ENCODE measurements at places on chromosomes 5 and 9.

DNA sequence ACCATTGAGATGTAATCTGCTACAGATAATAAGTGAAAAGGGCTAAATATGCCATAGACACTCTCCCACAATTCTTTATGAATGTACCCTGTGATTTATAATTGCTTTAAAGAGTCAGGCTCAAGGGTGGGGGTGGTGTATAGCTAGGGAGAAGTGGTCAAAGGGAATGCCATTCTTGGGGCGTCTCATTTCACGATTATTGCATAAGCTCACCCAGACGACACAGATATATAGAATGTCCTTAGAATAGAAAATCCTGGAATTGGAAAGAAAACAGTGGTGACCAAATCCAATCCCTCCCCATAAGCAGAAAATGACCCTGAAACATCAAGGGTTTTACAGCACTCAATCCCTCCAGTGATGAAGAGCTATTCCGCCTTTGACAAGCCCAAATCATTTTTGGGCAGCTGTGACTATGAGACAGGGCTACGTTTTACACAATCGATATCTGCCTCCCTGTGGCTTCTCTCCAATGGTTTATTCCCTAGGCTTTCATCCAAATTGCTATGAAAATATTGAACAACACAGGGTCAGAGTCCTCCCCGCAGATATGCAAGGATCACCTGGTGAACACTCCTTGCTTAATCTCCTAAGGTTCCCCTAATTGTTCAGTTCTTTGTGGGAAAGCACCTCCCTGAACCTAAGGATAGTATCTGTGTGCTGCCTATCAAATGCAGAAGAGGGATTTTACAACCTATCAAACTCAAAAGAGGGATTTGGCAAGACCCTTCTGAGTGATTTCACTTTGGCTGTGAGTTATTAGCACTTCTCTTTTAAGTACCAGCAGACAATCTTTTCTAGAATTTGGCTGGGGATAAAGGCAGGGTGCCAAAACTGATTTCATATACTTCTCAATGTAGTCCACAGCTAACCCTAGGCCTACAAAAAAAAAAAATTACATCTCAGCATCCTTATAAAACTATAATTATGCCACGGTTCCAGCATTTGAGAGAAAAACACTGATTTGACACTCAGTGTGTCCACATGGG, 144.9 kb upstream of the CDH6 start:
- no peak for DNase-seq

DNA sequence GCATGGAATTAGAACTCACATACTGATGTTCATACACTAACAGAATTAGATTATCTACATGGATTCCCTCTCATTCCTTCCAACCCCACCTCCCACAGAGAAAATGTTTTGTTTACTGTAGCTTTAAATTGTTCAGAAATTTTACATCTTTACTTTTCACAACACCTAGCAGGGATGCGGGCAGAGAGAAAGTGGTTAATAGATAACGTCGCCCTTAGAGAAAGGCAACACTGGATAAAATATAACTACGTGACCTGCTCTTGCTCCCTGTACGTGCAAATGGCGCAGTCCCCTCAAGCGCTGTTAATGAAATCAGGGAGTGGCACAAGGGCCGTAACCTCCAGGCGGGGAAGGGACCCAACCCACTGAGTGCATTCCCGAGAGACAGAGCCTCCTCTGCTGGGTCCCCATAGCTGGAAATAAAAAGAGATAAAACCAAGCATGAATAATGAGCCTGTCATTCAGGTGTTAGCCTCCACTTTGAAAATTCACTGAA, 125.3 kb upstream of the DAPK1 start:
- no peak for DNase-seq

DNA sequence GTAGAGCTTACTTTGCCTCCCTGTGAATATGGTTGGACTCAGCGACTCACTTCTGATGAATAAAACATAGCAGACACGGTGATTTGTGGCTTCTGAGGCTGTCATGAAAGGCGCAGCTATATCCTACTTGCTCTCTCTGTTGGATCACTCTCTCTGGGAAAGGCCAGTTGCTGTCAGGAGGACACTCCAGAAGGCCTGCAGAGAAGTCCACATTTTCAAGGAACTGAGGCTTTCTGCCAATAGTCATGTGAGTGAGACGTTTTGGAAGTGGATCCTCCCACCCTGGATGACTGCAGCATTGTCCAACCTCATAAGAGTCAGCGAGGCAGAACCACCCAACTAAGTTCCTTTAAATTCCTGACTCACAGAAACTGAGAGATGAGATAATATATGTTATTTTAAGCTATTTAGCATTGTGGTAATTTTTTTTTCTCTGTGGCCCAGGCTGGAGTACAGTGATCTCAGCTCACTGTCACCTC, 156.0 kb upstream of the MAST4 start:
- DNase-seq: no peak

DNA sequence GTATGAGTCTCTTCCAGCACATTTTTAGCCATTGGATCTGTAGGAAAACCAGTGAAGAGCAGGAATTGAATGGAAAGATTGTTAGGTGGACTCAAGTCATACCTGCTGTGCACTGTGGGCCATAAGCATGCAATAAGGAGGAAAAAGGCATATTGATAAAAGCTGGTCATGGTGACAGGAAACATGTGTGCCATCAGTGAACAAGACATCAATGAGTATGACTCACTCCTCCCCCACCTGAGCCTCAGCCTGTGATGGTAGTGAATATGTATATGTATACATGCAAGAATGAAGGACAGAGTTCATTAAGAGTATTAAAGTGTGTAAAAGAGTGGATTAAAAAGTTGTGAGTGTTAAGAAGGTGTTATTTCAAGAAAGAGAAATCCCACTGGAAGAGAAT, 164.5 kb downstream of the TMEM38B start:
- DNase-seq: no peak
